ENCODE measurements at places on chromosomes 6 and 20. TPM values are rescaled to one million over a fixed set of nuclear protein-coding genes. Genes with fewer than 3 reads are reported as not detected.

SYNJ2 gene
- 14.7 TPM for total RNA-seq

GRCh38 chr6:90544081-90544480 lies 42.8 kb downstream of the MAP3K7 start:
- DNase-seq, result no peak

GRCh38 chr6:141552463-141552862 lies 580.3 kb upstream of the GJE1 start:
- no peak for DNase-seq

- DNase-seq, result no peak
Measured at GRCh38 chr6:38273325-38273724, 366.4 kb downstream of the BTBD9 start.

DNA sequence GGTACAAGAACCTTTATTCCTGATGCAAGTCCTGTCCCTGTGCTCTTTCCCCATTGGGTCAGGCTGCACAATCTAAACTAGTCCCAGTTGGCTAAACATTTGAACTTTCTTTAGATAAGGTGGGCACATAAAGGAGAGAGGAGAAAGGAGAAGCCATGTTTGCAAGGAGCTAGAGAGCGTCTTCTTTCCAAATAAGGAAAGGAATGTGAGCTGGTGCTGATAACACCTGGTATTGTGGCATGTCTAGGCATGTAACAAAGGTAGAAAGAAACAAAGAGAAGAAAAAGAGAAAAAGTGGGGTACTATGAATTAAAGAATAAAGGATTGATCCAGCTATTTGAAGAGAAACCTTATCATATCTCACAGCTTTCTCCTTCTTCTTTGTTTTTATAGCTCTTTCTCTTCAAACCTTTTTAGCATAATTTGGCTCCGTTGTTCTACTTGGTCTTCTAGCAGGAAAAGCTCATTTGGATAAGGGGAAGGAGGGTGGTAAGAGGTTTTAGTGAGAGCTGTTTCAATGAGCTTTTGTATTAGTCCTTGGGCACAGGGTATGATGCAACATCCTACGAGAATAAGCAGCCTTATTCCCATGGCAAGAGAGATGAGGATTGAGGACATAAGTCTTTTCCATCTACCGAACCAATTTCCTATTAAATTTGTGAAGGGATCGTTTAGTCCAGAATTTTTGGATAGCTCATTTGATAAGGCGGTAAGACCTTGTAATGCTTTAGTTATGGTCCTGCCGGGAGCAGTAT lies 415.5 kb upstream of the MAN1A1 start:
- no peak for DNase-seq

- no peak for DNase-seq
Measured at GRCh38 chr20:20407891-20408805, 40.2 kb downstream of the INSM1 start.

Measured in left ventricle myocardium superior (tissue), 1 donor.